ENCODE measurements at places on chromosomes 1 and 21.

- peak; percentile 55 for DNase-seq
Measured at GRCh38 chr1:112358798-112359408, 37.1 kb upstream of the CTTNBP2NL start.

GRCh38 chr1:213704941-213705340, 282.8 kb upstream of the PROX1 start:
- peak; percentile 75 for DNase-seq

DNA sequence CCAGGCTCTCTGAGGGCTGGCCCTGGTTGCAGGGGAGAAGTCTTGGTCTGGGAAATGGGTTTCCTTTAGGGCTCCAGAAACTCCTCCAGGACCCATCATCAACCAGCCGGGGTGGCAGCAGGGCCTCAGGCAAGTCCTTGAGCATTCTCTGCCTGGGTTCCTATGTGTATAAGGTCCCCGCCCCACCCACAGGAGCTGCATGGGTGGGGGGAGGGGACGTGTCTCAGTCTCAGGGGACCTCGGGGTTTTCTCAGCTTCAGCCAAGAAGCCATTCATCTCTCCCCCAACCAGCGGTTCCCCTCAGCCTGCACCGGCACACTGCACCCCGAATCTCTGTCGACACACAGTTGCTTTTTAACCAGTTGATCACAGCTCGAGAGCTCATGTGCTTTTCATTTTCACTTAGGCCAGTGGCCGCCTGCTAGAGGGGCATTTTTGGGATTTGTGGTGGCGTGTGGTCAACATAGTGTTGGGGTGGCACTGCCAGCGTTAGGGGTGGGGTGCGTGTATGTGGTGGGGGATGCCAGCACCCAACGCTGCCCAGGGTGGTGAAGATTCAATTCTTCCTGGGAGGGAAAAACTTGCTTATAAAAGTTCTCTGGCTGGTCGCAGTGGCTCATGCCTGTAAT, 6.5 kb downstream of the RUNX3 start:
- no peak for DNase-seq

GRCh38 chr1:244272471-244273261, 179.0 kb downstream of the ADSS2 start:
- peak; percentile 82 for DNase-seq

GRCh38 chr1:156164125-156164831, 10.9 kb downstream of the SEMA4A start:
- DNase-seq = no peak

DNA sequence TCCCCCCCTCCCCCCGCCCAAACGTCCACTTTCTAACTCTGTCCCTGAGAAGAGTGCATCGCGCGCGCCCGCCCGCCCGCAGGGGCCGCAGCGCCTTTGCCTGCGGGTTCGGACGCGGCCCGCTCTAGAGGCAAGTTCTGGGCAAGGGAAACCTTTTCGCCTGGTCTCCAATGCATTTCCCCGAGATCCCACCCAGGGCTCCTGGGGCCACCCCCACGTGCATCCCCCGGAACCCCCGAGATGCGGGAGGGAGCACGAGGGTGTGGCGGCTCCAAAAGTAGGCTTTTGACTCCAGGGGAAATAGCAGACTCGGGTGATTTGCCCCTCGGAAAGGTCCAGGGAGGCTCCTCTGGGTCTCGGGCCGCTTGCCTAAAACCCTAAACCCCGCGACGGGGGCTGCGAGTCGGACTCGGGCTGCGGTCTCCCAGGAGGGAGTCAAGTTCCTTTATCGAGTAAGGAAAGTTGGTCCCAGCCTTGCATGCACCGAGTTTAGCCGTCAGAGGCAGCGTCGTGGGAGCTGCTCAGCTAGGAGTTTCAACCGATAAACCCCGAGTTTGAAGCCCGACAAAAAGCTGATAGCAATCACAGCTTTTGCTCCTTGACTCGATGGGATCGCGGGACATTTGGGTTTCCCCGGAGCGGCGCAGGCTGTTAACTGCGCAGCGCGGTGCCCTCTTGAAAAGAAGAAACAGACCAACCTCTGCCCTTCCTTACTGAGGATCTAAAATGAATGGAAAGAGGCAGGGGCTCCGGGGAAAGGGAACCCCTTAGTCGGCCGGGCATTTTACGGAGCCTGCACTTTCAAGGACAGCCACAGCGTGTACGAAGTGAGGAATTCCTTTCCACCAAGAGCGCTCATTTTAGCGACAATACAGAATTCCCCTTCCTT, 158.1 kb downstream of the RUNX1 start:
- DNase-seq = no peak

DNA sequence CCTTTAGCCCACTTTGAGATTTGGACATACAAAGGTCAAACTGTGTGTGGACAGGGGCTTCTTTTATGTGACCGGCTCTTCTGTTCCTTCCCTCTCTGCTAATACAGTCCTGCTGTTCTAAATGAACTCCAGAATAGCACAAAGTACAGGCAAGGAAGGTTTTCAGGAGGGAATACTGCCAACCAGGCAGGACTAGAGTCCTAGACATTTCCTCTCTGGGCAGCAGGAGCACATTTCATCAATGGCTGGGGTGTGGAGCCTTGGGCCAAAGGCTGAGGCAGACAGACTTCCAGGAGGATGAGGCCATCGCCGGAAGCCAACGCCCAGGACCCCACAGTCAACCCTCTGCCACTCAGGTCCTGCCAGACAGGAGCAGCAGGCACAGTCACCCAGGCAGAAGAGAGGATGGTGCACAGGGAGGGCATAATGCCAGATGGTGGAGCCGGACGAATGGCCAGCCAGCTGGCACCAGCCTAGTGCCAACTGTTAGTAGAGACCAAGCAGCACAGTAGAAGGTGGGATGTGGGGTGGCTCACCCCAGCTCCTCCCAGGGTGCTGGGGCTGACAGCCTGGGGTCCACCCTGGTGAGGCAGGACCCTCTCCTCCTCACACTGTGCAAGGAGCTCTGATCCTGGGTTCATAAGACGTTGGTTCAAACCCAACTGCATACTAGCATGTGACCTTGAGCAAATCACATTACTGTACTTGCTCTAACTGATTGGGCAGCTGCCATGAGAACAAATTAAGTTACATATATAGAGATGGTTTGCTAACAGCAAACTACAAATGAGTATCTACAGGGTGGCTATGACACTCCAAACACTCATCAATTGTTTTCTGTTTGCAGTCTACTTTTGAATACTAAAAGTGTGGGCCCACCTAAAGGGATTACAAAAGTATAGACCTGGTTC, 410.7 kb downstream of the SIPA1L2 start:
- no peak for DNase-seq

DNA sequence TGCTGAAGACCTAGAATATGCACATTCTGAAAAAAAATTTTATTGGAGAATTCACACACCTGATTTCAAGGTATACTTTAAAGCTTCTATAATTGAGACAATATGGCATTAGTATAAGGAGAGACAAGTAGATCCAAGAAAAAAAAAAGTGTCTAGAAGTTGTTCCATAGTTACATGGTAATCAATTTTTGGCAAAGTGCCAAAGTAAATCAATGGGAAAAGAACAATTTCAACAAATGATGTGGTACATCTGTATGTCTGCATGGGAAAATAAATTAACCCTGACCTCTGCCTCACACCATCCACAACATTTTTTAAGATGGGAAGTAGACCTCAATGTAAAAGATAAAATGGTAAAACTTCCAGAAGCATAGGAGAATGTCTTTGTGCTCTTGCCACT, 21.3 kb upstream of the BACH1 start:
- peak; percentile 27 for DNase-seq

DNA sequence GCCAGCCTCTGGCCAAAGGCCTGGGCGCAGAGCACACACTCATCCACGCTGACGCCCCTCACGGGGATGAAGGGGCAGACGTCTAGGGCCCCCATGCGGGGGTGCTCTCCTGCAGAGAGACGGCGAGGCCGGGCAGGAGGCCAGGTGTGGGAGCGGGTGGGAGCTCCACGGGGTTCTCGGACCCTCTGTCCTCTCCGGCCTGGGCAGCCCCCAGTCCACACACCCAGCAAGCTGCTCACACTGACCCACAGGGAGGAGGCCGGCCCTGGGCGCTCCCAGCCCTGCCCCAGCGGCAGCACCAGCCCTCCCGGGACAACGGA, 2.5 kb downstream of the FTCD start:
- no peak for DNase-seq

GRCh38 chr1:89405275-89405929, 41.5 kb downstream of the GBP6 start:
- DNase-seq = no peak

- DNase-seq = no peak
Measured at GRCh38 chr1:232269988-232270387, 359.9 kb downstream of the SIPA1L2 start.

Measured in NCI-H146 (cell line).